ENCODE measurements at places on chromosomes 6 and 20.

DNA sequence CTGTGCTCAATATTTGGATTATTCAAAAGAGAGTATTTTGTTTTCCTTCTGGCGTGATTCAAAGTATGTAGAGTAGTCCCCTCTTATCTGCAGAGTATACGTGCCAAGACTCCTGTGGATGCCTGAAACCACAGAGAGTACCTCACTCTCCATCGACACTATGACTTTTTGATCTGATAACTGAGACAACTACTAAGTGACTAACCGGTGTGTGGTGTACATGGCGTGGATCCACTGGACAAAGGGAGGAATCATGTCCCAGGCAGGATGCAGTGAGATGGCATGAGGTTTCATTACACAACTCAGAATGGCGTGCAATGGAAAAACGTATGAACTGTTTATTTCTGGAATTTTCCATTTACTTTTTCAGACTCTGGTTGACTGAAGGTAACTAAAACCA lies 112.2 kb upstream of the PDE7B start:
- DNase-seq: no peak

GRCh38 chr6:39210450-39210849 lies 18.8 kb downstream of the KCNK5 start:
- no peak for DNase-seq

DNA sequence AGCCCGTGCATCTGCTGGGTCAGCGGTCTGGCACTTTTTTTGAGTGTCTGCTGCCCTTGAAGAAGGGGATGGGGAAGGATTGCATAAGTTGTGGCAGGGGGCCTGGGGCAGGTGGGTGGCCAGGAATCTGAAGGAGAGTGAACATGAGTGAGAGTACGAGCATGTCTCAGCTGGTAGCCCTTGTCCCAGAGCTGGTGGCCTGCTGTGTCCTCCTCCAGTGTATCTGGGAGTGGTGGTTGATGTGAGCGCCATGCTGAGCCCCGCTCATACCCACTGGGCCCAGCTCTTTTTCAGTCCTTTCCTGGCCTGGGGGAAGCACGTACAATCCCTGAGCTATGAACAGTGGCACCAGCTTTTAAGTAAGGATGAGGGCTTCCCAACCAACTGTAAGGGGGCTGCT lies 136.2 kb upstream of the AGPAT4 start:
- no peak for DNase-seq

DNA sequence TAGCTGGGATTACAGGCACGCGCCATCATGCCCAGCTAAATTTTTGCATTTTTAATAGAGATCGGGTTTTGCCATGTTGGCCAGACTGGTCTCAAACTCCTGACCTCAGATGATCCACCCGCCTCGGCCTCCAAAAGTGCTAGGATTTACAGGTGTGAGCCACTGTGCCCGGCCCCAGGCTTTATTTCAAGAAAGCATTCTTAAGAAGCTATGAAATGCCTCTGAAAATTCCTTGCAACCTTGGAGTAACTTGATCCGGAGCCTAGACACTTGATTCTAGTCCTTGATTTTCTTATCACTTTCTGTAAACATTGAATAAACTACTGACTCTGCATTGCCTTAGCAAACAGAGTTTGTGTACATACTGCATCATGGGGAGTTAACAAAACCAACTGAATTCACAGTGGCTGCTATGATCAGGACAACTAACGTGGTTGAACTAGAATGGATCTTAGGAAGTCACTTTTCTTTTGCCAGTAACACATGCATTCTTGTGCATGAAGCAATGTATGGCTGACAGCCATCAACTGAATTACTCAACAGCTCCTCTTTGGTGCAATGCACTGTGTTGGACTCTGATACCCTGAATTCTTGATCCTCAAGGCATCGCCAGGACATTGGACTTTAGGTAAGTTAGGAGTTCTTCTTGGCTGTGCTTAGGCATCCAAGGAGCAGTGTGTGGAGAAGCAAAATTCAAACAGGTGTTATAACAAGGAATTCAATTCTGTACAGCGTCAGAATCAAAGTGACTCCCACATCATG lies 102.8 kb upstream of the TMEM170B start:
- DNase-seq: no peak

DNA sequence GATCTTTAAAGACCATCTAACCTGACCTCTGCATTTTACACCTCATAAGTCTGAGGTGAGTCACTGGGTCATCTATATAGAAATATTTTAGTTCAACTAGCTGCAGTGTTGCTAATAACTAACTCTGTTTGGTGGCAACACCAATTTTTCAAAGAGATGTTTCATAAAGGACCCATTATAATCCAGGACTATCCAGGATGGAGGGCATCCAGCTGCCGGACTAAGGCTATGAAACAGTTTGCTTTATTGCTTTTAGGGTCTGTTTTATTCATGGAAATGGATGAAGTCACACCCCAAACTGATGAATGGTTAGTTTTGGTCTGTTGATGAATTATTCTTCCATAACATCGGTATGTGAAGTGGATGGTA lies 204.2 kb upstream of the GMDS start:
- no peak for DNase-seq

GRCh38 chr6:28794175-28795002 lies 129.4 kb downstream of the TRIM27 start:
- DNase-seq: no peak

GRCh38 chr6:10202581-10202980 lies 212.3 kb downstream of the TFAP2A start:
- DNase-seq: no peak

DNA sequence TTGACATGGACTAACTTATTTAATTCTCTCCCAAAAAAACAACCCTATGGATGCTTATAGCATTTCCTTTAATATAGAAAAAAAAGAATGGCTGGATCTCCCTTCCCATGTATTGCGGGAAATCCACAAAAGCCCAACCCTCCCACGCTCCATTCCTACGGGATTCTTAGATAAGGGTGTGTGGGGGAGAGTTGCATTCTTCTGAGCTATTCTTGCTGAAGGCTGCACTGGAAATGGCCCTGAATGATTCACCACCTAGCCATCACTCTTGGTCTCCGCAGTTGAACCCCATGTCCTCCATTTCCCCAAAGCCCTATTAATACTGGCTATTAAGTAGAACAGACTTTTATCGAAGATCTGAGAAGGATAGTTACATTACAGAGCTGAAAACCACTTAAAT lies 41.9 kb upstream of the ADGRF5 start:
- DNase-seq: no peak

GRCh38 chr6:20921578-20921977 lies 387.3 kb downstream of the CDKAL1 start:
- no peak for DNase-seq

DNA sequence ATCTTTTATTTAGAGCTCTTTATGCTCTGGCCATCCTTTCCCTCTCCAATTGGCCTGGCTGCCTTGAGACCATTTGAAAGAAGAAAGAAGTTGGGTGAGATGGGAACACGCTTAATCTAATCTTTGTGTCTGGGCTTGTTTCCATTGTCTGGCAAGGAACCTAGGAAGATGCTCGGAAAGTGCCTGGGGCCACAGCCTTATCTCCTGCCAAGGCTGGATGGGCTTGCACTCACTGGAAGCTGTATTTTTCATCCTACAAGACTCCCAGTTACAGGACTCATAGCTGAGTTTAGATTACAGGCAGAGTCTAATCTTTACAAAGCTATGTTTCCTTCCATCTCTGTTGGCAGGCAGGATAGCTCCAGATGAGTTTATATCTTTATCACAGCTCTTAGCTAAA lies 33.1 kb upstream of the CDYL start:
- DNase-seq: no peak

GRCh38 chr20:4519534-4519933 lies 202.2 kb upstream of the PRND start:
- DNase-seq: no peak

GRCh38 chr6:134675110-134676054 lies 274.5 kb downstream of the ALDH8A1 start:
- DNase-seq: no peak

DNA sequence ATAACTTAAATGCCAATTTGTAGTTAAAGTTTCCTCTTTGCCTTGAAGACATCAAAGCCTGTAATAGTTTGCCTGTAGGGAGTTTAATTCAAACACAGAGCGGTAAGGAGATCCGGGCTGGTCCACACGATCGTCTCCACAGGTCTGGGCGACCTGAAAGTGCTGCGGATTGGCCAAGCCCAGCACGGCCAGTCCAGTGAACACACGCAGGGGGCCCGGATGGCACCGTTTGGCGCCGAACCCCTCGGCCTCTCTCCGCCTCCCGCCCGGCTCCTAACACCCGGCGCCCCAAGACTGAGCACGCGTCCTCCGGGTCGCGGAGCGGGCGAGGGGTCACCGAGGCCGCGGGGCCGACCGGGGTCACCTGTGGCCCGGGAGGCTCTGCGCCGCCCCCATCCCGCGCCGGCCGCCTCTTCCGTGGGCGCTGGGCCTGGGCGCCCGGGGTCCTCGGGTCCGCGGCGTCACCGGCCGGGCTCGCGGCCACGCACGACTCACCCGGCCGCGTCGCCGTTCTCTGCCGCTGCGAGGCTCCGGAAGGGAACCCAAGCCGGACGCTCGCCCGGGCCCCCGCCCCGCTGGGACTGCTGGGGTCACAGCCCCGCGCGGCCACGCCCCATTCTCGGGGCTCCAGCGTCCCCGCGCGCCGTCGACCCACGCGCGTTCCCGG lies 481 bp downstream of the SERPINB6 start:
- peak; percentile 24 for DNase-seq

- no peak for DNase-seq
These were observed 29.1 kb downstream of the MYH7B start for GRCh38 chr20:34984756-34985261.

GRCh38 chr20:49620364-49621240 lies 52.7 kb upstream of the PTGIS start:
- DNase-seq: no peak

DNA sequence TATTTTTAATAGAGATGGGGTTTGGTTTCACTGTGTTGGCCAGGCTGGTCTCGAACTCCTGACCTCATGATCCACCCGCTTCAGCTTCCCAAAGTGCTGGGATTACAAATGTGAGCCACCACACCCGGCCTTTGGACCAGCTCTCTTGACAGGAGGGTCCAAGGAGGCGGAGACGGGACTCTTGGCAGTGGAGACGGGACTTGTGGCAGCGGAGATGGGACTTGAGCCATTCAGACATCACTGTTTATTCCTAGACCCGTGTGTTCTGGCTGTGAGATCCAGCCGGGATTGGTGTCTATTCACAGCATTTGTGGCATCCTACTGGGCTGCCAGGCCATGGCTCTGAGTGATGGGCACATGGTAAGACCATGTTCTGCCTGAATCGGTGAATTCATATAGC lies 25.6 kb downstream of the PRPF6 start:
- no peak for DNase-seq

GRCh38 chr6:17038316-17038715 lies 63.5 kb upstream of the STMND1 start:
- DNase-seq: no peak

DNA sequence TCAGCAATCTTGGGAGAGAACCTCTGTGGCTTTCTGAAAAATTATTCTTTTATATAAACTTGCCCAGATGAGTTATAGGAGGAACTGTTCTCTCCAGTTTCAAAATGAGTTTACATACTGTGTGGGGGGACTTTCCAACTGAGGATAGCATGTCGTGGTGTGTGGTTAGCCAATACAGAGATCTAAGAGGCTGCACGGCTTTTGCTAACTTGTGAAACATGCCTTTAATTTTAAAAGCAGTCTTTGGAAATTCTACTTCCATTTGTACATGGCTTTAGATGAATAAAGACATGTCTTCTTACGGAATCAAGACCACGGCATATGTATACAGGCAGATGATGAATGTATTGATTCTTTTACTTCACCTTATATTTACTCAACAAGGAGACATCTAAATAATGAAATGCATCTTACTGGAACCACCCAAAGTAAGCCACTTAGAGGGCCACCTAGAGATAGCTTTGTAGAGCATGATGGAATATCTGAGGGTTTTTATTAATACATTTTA lies 39.8 kb downstream of the HIVEP1 start:
- peak; percentile 39 for DNase-seq

DNA sequence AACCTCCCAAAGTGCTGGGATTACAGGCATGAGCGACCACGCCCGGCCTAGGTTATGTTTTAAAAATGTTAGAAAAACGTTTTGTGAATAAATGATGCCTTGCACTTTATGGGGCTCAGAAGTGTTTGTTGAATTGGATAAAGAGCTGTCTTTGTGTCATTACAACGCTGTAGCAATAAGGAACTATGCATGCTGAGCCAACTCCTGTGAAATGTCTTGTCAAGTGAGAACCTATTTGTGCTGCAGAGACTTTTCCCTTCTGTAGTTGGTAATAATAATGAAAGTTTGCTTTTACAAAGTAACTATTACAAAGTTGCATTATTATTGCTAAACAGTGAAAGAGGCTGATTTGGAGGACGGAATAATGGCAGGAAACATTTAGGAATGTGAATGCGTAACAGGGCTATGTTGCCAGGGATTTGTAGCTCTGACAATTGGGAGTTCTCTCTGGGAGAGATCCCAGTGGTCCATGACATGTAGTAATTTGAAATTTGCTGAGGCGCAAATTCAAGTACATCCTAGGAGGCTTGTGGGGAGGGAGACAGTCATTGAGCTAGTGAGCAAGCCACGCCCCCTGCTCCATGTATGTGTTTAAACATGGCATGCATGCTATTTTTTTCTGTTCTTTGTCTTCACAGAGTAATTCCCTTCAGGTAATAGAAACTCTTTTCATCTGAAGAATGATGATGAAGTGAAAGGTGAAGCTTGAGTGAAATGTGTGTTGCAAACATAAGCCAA lies 16.8 kb upstream of the BICRAL start:
- DNase-seq: no peak

DNA sequence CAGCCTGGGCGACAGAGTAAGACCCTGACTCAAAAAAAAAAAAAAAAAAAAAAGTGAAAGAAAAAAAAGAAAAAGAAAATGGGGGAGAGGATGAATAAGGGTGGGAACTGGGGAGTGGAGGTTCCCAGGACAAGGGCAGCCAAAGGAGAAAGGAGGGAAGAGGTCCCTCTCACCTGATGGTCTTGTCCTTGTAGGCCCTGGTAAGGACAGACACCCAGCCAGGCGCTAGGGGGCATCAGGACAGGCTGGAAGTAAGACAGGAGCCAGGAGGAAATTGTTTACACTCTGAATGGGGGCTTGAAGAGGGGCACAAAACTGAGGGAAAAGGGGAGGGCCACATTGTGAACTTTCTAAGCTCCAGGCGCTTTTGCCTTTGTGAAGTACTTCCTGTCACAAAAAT lies 2.3 kb upstream of the ALDH5A1 start:
- no peak for DNase-seq

- DNase-seq: no peak
These were observed 241.8 kb downstream of the BCKDHB start for GRCh38 chr6:80348263-80348662.

GRCh38 chr6:15523679-15524630 lies 138.9 kb downstream of the DTNBP1 start:
- no peak for DNase-seq

DNA sequence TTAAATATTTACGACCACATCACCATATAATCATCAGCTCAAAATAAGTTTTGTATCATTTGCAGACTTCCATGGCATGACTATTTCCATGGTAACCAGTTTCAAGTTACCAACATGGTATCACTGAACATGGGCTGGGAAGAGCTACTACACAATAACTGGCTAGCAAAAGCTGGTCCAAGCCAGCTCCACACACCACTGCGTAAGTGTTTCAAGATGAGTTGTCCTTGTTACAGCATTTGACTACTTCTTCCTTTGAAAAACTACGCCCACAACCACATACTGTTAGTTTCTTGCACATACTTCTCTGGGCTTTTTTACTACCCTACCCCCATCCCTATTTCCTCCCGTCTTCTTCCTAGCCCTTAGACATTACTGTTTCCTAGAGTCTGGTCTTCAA lies 8.5 kb downstream of the CD164 start:
- no peak for DNase-seq
